ENCODE measurements at places on chromosomes 12 and 14. TPM values are rescaled to one million over a fixed set of nuclear protein-coding genes. Genes with fewer than 3 reads are reported as not detected.

DNA sequence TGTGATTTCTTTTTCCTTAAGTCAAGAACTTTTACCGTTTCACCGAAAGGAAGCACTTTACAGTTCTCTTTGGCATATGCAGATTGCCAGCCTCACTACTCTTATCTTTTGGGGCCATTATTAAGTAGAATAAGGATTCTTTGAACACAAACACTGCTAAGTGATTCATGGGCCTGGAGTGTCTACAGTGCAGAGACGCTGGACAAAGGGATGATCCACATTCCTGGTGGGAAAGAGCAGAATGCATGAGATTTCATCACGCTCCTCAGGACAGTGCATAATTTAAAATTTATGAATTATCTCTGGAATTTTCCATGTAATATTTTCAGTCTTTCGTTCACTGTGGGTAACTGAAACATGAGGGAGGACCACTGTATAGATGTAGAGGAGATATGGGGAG lies 90.2 kb downstream of the TTLL5 start:
- DNase-seq, result no peak

DNA sequence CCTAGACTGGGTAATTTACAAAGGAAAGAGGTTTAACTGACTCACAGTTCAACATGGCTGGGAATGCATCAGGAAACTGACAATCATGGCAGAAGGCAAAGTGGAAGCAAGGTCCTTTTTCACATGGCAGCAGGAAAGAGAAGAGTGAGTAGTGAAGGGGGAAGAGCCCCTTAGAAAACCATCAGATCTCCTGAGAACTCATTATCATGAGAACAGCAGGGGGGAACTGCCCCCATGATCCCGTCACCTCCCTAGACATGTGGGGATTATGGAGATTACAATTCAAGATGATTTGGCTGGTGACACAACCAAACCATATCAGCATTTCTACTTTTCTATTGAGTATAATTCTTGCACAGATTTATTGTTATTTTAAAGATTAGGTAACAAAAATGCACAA lies 822.1 kb upstream of the FLRT2 start:
- no peak for DNase-seq

DNA sequence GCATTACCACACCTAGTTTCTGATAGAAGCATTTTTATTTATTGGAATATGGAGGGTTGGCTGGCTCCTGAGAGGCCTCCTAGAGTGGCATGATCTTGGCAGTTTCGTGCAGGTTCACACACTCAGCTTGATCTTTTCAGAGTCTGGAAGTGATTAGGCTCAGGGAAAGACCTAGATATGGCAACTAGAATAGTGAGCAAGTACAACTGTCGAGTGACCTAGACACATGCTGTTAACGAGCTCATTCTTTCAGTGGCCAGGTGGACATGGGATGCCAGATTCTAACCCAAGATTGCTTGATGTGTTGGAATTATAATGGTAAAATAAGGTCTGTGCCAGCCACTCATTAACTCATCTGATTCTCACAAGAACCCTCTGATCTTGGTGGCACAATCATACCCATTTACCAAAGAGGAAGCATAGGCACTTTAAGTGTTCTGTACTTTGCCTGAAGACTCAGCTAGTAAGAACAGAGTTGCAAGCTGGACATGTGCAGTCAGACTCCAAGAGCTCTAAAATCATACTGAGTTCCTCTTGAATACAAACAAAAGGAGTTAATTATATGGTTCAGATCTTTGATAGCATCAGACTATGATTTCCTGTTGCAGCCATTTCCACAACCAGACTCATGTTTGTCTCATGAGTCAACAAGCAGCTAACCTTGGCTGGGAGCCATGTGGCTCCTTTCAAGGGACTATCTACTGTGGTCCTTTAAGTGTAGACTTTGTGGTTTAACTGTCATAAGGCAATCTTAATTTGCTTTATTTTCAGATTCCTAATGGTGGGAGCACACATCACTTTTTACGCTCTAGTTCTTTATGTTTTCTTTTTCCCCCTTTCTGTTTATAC lies 144.2 kb downstream of the PLEKHA5 start:
- DNase-seq, result peak; percentile 89

Gene PAPLN
- total RNA-seq, result 0.25 TPM

DNA sequence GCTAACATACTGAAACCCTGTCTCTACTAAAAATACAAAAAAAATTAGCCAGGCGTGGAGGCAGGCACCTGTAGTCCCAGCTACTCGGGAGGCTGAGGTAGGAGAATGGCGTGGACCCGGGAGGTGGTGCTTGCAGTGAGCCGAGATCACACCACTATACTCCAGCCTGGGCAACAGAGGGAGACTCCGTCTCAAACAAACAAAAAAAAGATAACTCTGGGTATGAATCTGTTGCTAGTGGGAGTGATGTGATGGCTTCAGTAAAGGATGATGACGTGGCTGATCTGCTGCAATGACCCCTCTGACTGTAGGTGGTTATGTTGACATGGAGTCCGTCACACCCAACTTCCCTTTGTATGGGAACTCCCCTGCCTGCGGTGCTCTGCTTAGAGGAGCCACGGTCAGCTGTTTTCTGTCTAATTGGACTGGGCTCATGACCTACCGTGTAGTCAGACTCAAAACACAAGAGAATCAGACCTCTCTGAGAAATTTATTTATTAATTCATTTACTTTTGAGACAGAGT lies 59.1 kb upstream of the MED13L start:
- no peak for DNase-seq

Gene DIO3
- total RNA-seq, result 0.03 TPM

DNA sequence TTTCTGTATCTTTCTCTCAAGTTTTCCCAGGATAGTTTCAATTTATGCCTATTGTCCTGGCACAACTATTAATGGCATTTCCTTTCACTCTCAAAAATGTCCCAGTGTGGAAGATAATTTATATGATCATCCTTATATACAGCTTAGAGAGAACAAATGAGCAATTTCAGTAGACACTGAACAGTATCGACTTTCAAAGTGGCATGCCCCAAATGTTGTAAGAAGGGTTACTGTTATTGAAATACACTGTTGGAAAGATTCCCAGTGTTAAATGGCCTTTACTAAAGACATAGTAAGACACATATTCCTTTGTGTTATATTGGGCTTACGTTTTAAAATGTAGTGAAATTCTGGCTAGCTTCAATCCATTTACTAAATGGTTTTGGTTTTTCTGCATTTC lies 202.3 kb upstream of the CDKN3 start:
- no peak for DNase-seq

Gene GPRC5A
- total RNA-seq, result 162 TPM

DNA sequence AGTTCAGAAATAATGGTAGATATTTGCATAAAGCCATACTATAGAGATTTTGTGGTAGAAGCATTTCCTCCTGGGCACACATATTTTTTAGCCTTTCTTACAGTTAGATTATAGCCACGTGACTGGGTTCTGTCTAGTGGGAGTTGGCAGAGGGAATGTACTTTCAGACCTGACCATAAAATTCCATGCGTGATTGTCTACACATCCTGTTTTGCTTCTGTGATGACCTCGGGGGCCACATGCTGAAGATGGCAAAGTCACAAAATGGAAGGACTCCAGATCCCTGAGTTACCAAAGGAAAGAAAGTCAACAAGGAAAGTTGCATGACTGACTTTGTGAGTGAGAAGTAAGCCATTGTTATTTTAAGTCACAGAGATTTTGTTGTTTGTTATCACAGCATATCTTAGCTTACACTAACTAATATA lies 14.6 kb upstream of the MIA2 start:
- no peak for DNase-seq

DNA sequence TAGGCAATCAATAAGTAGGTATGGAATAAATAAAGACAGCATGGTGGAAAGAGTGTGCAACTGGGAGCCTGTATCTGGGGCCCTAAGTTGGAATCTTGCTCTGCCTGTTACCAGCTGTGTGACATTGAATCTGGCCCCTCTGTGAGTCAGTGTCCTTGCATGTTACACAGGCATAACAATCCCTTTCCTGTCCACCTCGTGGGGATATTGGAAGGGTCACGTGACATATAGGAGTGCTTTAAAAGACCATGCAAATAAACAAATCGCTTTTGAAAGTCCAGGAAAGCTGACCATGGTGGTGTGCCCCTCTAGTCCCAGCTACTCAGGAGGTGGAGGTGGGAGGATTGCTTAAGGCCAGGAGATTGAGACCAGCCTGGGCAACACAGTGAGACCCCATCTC lies 51.1 kb upstream of the VRK1 start:
- no peak for DNase-seq

Gene FOXN3
- total RNA-seq, result 9.4 TPM

GRCh38 chr12:93622485-93622884 lies 50.0 kb downstream of the SOCS2 start:
- DNase-seq, result no peak

DNA sequence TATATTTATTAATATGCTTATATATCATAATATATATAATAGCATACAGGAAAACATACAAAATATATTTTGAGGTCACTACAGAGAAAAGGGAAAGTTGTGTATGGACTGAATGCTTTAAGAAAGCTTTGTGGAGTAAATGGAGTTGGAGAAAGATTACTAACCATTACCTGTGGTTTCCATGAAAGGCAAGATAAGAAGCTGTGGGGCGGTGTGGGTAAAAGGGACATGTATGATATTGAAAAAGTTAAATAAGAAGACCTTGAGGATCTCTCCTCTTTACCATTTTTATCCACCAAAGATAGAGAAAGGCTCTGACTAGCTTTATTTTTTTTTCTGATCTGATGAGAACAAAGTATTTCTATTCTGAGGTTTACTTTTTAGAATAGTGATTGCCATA lies 404.4 kb downstream of the TRHDE start:
- DNase-seq, result no peak

GRCh38 chr12:96864335-96864734 lies 42.7 kb upstream of the NEDD1 start:
- DNase-seq, result no peak

GRCh38 chr14:63524537-63525155 lies 18.5 kb downstream of the PPP2R5E start:
- peak; percentile 47 for DNase-seq

Gene TMEM229B
- 0.08 TPM for total RNA-seq

- no peak for DNase-seq
Observed at GRCh38 chr14:52821805-52822250, 30.4 kb upstream of the GNPNAT1 start.

- DNase-seq, result no peak
Observed at GRCh38 chr14:87131879-87132278, 861.1 kb downstream of the GALC start.

DNA sequence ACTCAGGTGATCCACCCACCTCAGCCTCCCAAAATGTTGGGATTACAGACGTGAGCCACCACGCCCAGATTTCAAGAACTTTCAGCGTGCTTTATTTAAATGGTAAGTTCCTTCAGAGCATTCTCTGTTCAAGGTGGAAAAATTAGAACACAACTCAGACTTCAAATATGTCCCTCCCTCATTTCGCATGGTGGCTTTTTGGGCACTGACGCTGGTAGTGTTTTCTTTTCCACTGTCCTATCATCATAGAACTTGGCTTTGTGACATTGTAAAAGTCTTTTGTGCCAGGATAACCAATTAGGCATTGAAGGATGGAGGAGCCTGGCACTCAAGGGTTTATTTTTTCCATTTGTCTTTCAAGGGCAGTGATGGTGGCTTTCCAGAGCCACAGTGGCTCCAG lies 190.8 kb downstream of the NUAK1 start:
- DNase-seq, result no peak

- no peak for DNase-seq
Observed at GRCh38 chr12:113333877-113334785, 778 bp downstream of the SLC8B1 start.

DNA sequence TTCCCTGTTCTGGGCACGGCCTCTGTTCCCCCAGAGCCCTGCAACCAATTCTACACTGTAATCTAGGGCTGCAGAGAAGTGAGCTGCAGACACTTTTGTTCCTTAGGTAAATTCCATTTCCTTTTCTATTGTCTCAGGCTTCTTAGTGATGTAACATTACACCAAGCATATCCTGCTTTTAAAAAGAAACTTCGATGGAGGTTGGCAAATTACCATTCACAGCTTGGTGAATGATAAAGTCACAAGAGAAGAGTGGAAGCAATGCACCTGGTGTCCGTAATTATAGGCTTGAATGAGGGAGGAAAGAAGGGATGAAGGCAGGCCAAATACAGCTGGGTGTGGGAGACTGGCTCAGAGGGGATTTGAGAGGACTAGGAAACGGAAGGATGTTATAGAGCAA lies 68.6 kb downstream of the PPM1A start:
- no peak for DNase-seq

- DNase-seq, result no peak
Observed at GRCh38 chr12:7787574-7788293, 1.5 kb upstream of the NANOG start.

GRCh38 chr12:57889500-57889989 lies 43.0 kb upstream of the CTDSP2 start:
- DNase-seq, result peak; percentile 16

DNA sequence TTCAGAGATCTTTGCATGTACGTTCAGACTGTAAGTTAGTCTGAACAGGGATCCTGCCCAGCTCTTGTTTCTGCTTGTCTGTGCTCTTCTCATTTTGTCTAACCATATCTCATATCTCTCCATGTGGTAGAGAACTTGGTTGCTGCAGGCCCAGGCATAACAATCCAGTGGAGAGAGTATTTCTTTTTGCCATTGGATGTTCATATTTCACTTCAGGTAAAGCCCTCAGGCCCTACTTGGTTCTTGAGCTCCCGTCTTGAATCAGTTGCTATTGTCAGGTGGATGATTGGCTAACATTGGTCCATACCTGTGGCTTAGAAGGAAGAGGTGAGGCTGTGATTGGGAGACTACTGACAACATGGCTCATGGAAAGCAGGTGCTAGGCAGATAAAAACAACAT lies 357.7 kb upstream of the FLRT2 start:
- no peak for DNase-seq

Gene GNPTAB
- 6.1 TPM for total RNA-seq

- no peak for DNase-seq
Observed at GRCh38 chr12:78155546-78155945, 324.9 kb downstream of the NAV3 start.

DNA sequence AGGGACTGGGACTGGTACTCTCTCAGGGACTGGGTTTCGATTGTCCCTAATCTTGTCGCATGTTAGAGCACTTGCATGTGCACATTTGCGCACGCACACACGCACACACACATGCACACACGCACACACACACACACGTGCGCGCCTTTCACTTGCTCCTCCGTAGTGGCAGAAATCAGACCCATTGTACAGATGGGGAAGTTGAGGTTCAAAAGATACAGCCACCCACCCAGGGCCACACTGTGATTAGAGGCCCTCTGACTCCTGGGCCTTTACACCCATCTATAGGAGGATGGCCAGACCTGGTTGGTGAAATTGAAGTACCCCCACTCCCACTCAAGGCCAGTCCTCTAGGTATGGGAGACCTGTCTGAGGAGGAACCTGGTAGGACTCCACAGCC lies 167.8 kb upstream of the LHX5 start:
- DNase-seq, result no peak

DNA sequence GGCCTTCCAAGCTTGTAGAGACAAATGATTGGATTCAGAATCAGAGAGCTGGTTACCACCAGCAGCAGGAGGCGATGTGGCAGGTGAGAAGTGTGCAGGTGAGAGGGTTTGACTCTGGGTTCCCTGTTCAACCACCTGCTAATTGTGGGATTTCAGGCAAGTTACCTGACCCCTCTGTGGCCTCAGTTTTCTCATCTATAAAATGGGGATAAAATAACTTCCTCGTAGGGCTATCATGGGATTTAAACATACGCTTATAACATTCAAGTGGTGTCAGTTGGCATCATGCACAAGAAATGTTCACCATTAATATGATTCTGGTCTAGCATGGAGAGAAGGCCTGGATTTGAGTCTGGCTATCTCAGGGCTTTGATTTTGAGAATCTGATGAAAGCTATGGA lies 143.8 kb upstream of the MYL2 start:
- no peak for DNase-seq
